ENCODE measurements at places on chromosomes 1 and 21.

GRCh38 chr1:24656046-24656445 is 12.9 kb downstream of the SRRM1 start:
- DNase-seq, result no peak

- DNase-seq, result no peak
These were observed 9.2 kb downstream of the CLDN8 start for GRCh38 chr21:30206551-30207251.

DNA sequence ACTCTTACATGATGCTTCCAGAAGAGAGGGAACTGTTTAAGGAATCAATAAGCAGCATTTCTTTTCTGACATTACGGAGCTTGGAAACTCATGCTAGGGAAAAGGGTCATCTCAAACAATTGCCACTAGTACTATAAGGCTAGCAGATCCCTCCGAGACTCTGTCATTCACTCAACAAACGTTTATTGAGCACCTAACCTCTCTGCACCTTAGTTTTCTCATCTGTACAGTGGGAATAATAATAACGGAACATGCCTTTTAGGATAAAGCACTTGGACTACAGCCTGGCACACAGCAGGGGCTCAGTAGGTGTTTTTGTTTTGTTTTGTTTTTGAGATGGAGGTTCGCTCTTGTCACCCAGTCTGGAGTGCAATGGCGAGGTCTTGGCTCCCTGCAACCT is 51.3 kb downstream of the SYF2 start:
- no peak for DNase-seq

DNA sequence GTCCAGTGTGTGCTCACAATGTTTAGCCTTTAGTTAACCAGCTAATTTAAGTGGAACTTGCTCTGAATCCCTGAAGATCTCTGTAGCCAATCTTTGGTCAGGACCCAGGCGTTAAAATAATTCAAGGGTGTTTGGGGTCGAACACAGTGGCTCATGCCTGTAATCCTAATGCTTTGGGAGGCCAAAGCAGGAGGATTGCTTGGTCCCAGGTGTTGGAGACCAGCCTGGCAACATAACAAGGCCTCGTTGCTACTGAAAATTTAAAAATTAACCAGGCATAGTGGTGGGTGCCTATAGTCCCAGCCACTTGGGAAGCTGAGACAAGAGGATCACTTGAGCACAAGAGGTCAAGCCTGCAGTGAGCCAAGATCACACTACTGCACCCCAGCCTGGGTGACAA is 94.3 kb downstream of the ITSN1 start:
- no peak for DNase-seq

DNA sequence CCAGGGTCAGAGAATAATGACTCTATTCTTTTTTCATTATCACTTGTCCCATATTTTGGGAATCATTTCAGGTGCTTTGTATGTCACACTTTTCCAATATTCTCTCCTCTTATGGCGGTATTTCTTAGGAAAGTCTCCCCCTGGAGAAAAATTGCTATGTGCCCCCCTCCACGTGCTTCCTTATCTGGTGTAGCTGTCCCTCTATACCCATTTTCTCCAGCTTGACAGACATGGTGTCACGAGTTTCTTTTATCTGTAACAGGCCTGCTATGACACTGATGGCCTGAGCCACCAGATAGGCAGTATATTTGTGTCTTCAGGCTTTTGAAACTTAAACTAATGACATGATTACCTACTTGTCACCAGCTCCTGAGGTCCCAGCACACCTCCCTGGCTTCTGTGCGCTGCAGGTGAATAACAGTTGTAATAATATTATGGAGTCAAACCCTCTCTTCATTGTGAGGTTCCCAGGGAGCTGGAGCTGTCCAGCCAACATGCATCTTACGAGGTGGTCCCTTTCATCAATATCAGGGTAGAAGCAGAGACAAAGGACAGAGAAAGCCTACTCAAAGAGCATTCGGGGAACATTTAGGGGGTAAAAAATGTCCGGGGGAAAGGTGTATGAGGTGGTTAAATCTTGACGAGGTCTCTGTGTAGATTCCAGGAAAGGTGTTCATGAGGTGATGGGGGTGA is 71.2 kb upstream of the DUSP10 start:
- DNase-seq, result no peak

DNA sequence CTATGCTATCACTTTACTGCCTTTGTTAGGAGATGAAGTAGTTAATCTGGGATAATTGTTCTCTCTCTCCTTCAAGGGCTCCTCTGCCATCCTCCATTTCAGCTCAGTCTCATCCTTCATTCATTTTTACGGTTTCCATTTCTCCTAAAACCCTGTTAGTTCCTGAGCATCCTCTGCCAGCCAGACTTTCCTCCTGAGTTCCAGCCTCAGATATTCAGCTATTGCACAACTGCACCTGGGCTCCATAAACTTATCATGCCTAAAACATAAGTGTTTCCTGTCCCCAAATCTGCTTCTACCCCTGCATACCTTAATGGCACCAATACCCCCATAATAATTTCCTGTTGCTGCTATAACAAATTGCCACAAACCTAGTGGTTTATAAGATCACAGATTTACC is 39.6 kb upstream of the SOX13 start:
- DNase-seq, result no peak

DNA sequence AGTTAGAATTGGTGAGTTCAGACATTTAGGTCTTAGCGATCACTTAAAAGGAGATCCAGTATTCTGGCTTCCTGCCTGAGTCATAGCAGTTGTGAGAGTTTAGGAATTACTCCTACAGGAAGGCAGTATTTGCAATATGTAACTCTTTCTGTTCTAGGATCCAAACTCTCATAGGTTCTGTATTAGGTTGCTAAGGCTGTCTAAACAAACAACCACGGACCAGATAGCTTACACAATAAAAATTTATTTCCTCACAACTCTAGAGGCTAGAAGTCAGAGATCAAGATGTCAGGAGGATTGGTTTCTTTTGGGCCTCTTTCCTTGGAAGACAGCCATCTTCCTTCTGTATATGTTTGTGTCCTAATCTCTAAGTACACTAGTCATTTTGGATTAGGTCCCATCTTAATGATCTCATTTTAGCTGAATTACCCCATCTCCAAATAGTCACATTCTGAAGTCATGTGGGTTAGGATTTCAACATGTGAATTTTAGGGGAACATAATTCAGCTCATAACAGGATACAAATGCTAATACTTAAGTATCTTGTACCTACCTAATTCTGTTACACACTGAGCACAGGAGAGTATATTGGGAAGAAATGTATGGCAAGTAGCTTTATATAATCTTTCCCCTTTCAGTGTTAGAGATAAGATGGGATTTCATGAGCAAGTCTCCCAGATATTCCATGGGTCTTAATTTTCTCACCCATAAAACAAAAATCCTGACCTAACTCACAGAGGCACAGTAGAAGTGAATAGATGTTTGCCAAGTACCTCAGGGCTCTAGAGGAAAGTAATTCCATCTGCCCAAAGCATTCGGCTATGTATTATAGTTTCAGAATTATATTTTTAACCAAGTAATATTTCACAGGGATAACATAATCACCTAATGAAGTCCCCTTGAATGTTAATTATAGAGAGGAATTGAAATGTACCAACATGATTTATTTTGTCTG is 144.4 kb downstream of the PTBP2 start:
- DNase-seq, result no peak

- no peak for DNase-seq
These were observed 34.6 kb upstream of the PDE4B start for GRCh38 chr1:65758128-65758527.

DNA sequence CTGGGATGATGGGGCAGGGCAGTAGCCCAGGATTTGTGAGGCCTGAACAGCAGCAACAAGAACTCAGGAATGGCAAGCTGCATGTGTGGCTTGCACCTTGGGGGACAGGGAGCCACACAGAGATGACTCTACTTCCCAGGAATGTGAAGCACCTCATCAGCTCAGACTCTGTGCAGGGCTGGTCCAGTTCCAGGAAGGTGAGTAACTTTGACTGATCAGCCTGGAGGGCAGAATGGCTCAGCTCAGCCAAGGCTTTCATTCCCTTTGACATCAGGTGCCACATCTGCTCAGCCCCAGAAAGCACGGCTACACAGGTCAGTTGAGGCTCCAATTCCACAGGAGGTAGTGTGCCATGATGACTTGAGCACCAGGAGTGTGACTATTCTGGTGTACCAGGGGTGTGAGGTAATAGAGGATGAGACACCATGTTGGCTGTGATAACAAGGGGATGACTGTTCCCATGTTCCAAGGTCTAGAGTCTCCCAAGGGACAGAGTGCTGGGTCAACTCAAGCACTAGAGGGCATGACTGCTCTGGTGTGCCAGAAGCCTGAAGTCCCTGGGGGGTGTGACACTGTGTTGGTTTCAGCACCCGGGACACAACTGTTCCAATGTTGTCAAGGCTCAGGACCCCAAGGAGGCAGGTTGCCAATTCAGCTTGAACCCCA is 625.8 kb upstream of the ADGRL2 start:
- DNase-seq, result no peak

DNA sequence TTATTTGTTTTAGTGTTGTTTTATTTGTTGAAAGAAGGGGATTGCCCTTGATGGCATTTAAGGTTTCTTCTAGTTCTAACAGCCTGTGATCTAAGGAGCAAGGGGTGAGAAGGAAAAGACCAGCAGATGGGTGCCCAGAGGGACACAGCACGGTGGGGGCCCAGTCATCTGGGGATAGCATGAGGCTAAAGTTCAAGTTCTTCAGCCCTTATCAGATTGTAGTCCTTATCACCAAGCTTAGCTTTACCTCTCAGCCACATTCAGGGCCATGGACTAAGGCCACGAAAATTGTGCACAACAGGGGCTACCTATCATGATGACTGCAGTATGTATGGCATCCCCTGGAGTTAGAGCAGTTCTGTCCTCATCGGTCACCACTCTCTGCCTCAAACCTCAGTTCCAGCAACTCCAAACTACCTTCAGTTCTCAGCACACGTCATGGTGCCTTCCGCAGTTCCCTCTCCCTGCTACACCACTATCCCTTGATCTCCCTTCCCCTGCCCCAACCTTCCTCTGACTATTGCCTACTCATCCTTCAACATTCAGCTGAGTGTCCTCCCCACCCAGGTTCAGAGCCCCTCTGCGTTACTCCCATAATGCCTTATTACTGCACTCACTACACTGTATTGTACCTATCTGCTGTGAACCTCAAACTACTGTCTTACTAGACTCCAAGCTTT is 36.4 kb downstream of the ATF3 start:
- no peak for DNase-seq

GRCh38 chr1:229059671-229060539 is 211.0 kb upstream of the RAB4A start:
- DNase-seq, result no peak

DNA sequence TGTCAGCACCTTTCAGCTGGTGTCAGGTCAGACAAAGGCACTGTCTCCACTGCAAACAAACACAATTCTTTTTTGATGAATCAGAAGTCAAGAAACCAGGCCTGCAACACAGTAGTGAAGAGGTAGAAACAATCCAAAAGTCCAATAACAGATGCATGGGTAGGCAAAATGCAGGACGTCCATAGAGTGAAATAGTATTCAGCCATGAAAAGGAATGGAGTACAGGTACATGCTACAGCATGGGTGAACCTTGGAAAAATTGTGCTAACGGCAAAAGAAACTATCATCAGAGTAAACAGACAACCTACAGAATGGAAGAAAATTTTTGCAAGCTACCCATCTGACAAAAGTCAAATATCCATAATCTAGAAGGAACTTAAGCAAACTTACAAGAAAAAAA is 26.2 kb upstream of the ZBTB21 start:
- DNase-seq, result no peak

DNA sequence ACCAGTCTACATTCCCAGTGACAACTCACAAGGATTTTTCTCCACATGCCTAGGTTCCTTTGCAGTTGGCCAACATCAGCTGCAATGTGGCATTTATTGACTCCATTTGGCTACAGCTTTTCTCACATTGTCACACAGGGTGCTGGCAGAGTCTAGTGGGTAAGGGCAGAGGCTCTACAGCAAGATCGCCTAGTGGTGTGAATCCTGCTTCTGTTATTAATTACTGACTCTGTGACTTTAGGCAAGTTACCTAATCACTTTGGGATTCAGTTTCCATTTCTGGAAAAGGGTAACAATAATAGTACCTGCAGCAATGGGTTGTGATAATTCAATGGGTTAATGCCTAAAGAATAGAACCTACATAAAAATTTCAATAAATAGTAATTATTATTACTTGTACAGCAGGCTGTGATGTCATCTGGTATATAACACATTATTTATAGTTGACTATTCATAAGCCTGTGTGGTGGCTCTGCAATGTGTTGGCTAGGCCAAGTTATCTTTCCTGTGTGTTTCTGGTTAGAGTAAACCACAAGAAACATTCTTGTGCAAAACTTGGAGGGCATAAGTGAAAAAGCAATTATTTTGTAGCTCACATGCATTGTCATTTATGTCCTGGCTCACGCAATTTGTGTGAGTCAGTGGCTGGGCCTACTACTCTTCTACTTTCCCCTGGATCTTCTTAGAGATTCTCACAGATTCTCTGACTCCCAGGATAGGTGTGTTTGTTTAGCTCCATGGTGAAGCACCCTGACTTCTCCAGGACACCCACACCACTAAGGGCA is 59.5 kb downstream of the PTGS2 start:
- DNase-seq, result no peak

- DNase-seq, result no peak
These were observed 195.5 kb downstream of the ADSS2 start for GRCh38 chr1:244256086-244256676.

DNA sequence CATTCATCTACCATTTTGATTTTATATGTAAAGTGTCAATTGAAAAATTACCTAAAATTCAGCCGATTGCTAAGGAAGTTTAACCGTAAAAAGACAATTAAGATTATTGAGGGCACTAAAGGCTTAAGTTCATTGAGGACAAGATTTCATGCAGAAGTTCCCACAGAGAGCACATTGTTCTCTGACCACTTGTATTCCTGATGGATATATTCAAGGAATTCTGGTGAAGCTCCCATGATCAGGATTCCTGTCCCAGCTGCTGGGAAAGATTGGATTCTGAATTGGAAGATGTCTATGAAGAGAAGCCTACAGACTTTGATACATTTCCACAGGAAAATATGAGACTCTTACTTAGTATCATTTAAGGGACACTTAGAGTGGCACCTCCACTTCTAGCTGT is 209.2 kb upstream of the KCTD3 start:
- no peak for DNase-seq

- no peak for DNase-seq
These were observed 80.3 kb upstream of the EXO1 start for GRCh38 chr1:241767737-241768136.

DNA sequence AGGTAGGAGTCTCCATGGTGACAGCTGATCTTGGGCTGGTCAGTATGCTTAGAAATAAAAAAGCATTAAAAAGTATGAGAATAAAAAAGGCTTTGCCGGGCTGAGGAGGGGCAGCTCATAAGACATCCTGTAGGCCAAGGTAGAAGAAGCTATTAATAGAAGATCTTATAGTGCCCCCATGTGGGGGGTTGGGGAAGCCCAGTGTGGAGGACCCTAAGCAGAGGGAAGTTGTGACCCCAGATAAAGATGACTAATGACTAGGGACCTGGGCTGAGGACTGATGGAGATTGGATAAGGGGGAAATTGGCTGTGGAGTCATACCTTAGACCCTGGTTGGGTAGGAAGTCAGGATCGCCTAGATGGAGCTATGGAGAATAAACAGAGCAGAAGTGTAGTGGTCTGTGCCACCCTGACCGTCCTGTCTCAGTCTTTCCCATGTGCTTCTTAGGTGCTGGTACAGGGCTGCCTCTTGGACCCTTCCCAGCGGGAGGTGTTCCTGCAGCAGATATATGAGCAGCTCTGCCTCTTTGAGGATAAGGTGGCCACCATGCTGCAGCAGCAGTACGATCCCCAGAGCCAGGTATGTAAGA is 25.0 kb downstream of the SZT2 start:
- no peak for DNase-seq

- DNase-seq, result no peak
These were observed 13.2 kb downstream of the ADGRB2 start for GRCh38 chr1:31750858-31751510.

GRCh38 chr1:66503841-66504470 is 30.0 kb upstream of the SGIP1 start:
- DNase-seq, result no peak
